ENCODE measurements at places on chromosomes 5 and 9.

DNA sequence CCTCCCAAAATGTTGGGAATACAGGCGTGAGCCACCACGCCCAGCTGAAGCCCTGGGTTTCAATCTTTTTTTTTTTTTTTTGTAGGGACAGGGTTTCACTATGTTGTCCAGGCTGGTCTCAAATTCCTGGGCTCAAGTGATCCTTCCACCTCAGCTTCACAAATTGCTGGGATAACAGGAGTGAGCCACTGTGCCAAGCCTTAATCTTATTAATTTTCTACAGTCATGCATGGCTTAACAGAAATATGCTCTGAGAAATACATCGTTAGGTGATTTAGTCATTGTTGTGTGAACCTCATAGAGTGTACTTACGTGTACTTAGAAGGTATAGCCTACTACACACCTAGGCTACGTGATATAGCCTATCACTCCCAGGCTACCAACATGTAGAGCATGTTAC lies 31.0 kb downstream of the GLDC start:
- DNase-seq, result no peak

GRCh38 chr5:170644501-170644900 lies 139.0 kb upstream of the GABRP start:
- DNase-seq, result no peak

DNA sequence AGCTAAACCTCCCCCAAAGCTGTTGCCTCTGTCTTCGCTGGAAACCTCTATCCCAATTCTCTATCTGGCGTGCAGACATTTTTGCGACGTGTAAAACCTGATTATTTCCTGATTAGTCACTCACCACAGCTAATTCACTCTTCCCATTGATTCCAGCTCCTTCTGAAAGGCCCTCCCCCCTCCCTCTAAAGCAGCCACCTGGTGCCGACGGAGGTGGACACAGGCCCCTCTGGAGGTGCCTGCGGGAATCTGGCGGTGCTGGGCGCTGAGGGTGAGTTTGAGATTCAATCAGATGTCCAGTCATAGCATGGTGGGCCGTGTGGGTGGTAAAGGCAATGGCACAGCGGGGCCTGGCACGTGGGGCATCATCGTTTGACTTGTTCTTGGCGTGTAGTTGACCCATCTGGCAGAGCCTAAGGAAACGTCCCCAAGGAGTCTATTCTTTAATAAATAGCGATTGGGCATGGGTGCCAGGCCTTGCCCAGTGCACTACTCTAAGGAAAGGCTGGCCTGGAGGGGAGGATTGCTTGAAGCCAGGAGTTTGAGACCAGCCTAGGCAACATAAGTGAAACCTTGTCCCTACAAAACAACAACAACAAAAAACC lies 271.1 kb upstream of the MVB12B start:
- no peak for DNase-seq

GRCh38 chr9:97510797-97511654 lies 9.6 kb downstream of the TMOD1 start:
- no peak for DNase-seq

DNA sequence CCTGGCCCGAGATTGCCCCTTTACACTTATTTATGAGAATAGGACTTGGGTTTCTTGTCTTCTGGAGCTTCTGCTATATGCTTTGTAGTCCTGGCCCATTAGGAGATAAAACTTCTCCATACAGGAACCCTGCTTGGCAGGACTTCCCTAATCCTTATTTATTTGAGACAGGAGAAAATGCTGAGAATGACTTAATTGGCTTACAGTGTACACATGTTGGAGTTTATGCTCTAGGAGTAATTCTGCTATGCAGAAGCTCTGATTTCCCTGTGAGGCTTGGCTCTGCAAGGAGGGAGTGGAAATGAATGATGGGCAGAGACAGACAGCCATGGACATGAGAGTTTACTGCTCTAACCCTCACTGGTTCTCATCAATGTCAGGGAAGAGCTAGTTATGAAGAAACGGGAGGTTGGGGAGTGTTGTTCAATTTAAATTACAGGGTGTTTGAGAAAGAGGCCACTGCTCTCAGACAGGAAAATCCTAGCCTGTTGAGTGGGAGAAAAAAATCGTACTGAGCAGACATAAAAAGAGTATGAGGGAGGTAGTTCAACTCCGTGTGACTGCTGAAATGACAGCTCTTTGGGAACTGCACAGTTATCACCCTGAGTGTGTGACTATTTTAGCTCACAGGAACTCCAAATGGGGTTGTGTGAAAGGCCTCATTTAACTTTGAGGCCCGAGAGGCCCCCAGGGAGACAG lies 37.5 kb downstream of the ACTBL2 start:
- DNase-seq, result no peak

- no peak for DNase-seq
Measured at GRCh38 chr9:18296702-18297055, 177.3 kb upstream of the ADAMTSL1 start.

- DNase-seq, result no peak
Measured at GRCh38 chr5:127040796-127041520, 10.6 kb upstream of the MARCHF3 start.

DNA sequence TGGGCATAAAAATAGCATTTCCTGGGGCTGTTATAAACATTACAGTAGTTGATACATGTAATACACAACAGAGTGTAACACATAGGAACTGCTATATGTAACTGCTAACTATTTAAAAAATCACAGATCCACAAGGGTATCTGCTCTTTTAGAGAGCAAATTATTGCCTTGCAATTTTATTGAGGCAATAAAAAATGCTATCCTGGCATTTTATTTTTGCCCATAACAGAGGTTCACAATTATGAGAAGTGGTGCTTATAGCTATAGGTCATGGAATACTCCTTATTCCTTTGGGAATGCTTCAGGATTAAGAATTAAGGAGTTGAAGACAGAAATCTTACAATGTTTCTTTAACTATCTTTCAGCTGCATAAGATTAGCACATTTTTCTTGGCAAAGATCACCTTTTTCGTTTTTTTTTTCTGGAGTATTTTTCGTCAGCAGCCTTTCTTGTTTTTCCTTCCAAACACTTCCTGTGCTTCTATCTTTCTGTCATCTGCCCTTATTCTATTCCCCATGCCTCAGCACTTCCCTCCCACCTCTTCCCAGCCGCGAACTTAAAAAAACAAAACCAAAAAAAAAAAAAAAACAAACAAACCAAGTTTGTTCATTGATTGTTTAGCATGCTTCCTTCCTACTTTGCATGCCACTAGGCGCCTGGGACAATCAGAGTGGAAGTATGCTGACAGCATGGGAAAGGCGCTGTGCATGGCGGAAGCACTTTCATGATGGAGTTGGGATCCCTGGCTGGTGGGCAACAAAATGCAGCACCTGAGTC lies 264.2 kb downstream of the MAST4 start:
- no peak for DNase-seq

DNA sequence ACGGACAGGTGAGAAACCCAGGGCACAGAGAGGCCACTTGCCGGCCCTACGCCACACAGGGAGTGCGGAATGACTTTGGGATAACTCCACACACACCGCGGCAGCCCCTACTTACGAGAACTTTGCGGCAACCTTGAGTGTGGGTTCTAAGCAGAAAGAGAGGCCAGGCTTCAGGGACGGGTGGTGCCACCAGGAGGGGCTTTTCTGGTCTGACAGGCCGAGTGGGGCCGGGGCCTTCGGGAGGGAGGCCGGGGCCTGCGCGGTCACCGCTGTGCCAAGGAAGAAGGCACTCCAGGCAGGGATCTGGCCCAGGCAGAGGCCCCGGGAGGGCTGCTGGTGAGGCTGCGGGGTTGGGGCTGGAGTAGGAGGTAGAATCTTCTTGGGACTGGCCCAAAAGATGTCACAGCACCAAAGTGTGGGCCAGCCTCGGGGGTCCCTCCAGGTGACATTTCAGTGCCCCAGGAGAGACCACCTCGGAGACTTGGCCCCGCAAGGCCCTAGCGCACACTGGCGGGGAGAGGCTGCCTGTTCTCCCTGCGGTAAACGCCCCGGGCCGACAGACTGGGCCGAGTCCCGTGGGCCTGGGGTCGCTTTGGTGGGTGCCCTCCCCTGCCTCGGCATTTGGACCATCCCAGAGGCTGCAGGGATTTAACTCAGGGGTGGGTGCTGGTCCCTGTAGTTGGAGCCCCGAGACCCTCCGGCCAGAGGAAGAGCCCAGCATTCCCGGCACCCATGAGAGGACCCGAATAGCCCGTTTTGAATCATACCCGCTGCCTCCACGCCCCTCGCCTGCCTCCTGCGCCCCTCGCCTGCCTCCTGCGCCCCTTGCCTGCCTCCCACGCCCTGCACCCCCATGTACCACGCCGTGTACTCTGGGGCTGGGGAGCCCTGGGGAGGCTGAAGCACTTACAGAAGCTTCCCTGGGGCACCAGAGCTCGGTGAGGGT lies 9.0 kb upstream of the RNU6ATAC start:
- no peak for DNase-seq

GRCh38 chr5:2207416-2208238 lies 324.9 kb upstream of the IRX4 start:
- DNase-seq, result peak; percentile 7

DNA sequence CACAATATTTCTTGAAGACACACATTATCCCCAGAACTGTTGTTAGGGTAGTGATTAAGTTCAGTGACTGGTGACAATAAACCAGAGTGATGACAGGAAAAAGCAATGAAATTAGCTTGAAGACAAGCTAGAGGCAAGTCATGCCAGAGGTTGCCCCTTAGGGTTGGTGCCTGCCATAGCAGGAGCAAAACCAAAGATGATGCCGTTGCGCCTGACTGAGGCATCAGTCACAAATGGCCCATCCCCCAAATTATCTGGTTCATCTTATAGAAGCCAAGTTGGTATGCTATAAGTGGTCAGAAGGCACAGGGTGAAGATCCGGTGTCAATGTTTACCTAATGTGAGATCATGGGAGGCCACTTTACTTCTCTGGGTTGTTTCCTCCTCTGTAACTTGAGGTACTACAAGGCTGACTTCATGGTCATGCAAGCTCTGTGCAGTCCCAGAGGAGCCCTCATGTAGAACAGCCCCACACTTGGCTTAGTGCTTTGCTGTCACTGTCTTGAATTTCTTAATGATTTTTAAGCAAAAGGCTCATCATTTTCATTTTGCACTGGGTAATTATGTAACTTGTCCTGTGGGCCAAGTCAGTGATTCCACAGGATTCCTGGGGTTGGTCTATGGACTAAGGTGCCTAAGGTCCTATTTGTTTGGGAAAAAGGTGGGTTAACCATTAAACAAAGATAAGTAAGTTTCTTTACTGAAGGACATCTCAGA lies 211.3 kb downstream of the MAN2A1 start:
- DNase-seq, result no peak

Measured in hippocampal formation (tissue), 2 donors.